ENCODE measurements at places on chromosomes 12 and 14.

GRCh38 chr14:75831455-75831854 is 150.3 kb downstream of the TGFB3 start:
- no peak for DNase-seq

- DNase-seq: no peak
Observed at GRCh38 chr14:57957441-57957840, 91.5 kb upstream of the SLC35F4 start.

DNA sequence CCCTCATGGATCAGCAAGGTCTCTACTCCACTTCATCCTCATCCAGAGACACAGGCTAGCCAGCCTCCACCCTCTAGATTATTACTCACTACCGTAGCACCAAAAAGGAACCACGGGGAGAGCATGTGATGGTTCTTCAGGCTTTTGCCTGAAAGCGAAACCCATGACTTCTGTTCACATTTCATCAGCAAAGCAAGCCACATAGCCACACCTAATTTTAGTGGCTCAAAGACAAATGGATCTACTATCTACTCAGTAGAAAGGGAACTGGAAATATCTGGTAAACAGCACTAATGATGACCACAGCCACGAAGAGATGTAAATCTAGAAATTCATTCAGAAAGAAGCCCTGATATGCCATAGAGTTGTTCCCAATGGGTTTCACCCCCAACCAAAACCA is 51.4 kb downstream of the VCPKMT start:
- no peak for DNase-seq

- no peak for DNase-seq
Observed at GRCh38 chr12:53056296-53056695, 6.4 kb downstream of the TNS2 start.

GRCh38 chr12:101777485-101777884 is 38.2 kb upstream of the SYCP3 start:
- no peak for DNase-seq

DNA sequence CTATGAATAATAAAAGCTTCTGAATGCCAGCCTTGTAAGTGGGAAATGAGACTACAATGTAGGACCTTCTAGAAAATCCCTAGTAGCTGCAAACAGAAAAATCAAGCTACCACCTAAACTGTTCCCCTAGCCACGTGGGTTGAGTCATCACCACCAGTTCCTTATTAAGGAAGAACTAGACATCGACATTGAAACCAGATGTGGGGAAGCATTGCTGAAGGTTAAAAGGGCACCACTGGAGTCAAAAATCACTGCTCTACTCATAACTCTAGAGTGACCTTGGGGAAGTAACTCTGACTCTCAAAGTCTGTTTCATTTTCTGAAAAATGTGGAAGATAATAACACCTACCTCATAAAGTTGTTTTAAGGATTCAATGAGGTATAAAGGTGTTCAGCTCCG is 9.4 kb upstream of the CNIH1 start:
- no peak for DNase-seq

- DNase-seq: no peak
Observed at GRCh38 chr12:107779077-107779831, 4.8 kb downstream of the ASCL4 start.

DNA sequence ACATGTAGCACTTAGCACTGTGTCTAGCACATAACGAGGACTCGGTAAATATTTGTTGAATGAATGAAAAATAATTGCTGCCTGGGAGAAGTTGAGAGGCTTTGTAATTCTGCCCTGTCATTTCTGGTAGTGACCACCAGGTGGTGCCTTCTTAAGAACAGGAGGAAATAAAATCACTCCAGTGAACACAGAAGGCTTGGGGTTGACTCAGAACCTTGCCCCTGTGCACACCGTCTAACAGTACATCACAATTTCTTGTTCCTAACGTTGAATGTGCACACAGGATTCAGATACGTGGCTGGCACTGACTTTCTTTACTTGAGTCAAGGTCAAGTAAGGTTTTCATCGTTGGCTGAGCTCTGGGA is 91.8 kb downstream of the RGS6 start:
- DNase-seq: peak; percentile 33

DNA sequence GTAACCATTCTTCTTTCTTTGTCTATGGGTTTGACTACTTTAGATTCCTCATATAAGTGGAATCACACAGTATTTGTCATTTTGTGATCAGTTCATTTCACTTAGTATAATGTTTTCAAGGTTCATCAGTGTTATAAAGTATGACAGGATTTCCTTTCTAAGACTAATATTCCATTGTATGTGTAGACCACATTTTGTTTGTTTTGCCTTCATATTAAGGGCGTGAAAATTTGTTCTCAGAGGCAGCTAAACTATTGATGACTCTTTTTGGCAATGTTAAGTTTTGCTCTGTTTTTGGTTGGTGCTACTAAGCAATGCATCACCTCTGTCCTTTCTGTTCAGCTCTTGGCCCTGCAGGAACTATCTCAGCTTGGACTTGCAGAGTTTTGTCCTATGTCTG is 1.7 kb upstream of the KLRG1 start:
- no peak for DNase-seq

DNA sequence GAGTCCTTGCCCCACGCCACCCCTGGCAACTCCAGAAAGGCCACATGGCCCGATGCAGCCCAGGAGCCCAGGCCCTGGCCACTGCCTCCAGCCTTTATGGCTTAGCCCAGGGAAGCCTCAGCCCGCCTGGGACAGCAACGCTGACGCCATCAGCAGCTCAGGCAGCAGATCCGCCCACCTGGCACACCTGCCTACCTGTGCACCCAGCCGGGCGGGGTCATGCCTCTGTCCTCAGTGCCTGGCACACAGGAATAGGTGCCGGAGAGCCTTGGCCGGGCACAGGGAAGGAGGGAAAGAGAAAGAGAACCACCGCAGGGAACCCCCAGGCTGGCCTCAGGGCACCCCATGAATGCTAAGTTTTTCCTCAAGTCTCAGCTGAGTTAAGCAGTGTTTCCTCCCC is 21.1 kb downstream of the BEGAIN start:
- no peak for DNase-seq

- no peak for DNase-seq
Observed at GRCh38 chr14:23641915-23642588, 5.9 kb downstream of the DHRS2 start.

DNA sequence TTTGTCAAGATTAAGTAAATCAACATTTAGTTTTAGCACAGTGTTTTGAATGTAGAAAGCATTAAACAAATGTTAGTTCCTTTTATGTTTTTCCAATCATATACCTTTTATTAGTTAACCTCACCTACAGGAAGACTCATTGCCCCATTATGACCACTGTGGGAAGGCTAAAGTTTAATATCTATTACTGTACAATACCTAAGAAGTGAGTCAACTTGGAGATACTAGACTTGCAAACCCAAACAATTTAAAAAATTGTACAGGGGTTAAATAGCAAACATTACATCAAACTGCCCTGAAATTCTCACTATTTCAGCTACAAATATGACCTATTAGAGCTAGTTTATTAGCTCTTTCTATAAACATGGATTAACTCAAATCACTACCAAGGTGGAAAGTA is 8.6 kb upstream of the G2E3 start:
- DNase-seq: no peak

Data from iPS DF 19.7 (cell line).